ENCODE measurements at places on chromosomes 11 and 22.

- no peak for DNase-seq
Measured at GRCh38 chr22:24697621-24698082, 76.9 kb downstream of the PIWIL3 start.

DNA sequence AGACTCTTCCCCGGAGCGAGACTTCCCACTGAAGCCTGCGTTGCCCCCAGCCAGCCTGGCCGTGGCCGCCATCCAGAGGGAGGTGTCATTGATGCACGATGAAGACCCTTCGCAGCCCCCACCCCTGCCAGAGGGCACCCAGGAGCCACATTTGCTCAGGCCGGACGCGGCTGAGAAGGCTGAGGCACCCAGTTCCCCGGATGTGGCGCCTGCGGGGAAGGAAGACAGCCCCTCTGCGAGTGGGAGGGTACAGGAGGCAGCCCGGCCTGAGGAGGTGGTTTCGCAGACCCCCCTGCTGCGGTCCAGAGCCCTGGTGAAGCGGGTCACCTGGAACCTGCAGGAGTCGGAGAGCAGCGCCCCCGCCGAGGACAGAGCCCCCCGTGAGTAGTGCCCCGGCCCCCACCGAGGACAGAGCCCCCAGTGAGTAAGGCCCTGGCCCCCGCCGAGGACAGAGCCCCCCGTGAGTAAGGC lies 6.4 kb downstream of the IRF7 start:
- DNase-seq: no peak

- peak; percentile 27 for DNase-seq
Measured at GRCh38 chr11:75850787-75851186, 35.8 kb downstream of the UVRAG start.

GRCh38 chr22:31650391-31650790 lies 11.6 kb downstream of the PISD start:
- peak; percentile 91 for DNase-seq

DNA sequence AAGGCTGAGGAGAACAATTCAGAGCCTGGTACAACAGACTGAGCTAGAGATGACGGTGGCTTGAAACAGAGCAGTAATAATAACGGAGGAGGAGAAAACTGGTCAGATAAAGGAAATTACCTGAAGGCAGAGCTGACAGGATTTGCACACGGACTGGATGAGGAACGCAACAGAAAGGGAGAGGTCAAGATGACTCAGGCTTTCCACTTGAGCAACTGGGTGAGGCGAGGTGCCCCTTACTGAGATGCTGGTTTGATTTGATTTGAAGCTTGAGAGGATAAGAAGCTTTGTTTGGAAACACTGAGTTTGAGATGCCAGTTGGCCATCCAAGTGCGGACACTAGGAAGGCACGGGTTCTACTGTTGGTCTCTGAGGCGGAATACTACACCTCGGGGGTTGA lies 35.4 kb upstream of the NRIP3 start:
- no peak for DNase-seq

GRCh38 chr22:48849219-48849912 lies 978.3 kb downstream of the BRD1 start:
- no peak for DNase-seq

GRCh38 chr11:61969838-61970662 lies 2.6 kb upstream of the FTH1 start:
- DNase-seq: peak; percentile 93

GRCh38 chr11:94895971-94896370 lies 77.4 kb downstream of the CWC15 start:
- peak; percentile 60 for DNase-seq

DNA sequence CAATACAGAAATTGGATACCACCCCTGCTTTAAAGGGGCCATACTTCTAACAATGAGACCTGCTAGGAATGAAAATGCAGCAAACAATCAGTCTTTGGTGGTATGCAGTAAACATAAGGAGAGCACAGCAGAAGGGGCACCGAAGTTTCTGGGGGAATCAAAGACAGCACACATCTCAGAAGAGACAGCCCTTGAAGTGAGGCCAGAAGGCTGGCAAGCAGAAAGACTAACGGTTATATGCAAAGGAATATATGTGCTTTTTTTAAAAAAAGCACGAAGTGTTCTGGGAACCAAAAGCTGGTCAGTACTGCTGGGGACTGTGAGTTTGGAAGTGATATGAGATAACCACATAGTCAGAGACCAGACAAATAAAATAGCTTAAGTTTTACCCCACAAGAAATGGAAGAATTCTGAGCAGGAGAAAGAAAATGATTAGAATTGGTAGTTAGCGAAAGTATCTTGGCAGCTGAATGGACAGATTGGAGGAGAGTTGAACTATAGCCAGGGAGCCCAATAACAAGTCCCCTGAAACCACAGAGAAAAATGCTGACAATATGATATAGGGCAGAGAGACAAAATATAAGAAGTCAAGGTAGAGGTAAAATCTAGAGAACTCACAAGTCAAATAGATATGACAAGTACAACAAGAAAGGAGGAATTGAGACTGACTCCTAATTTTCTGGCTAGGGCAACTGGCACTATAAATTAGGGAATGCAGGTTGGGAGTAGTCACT lies 125.7 kb downstream of the MRTFA start:
- DNase-seq: no peak

GRCh38 chr11:130131961-130132850 lies 27.4 kb upstream of the ST14 start:
- DNase-seq: peak; percentile 81

DNA sequence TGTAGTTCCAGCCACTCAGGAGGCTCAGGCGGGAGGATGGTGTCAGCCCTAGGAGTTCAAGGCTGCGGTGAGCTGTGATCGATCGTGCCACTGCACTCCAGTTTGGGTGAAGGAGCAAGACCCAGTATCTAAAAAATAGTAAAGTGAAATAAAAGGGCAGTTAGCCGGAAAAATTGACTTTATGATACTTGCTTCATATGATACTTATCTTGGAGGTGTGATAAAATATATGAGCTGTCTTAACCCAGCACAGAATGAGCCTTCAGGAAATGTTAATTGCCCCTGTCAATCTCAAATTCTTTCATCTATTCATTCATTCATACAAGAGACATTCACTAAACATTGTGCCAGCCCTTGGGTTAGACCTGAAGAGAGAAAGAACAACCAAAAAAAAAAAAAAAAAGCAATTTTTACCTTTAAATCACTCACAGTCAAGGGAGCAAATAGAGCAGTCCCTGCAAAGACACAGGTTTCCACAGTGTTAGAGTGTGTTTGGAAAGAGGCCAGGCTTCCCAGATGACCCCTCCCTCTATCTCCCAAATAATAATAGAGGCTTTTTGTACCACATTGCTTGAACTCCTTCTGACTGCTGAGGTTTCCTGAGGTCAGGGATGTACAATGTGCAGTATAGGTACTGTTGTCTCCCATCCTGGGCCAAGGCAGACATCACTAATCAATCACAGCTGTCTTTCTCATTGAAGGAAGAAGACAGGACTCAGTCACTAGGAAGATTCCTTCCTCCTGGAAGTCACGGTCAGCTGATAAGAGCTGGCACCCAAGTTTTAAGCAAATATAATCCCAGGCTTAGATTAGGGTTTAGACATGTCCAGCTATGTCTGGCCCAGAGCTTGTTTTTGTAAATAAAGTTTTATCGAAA lies 454.6 kb downstream of the MIAT start:
- no peak for DNase-seq

DNA sequence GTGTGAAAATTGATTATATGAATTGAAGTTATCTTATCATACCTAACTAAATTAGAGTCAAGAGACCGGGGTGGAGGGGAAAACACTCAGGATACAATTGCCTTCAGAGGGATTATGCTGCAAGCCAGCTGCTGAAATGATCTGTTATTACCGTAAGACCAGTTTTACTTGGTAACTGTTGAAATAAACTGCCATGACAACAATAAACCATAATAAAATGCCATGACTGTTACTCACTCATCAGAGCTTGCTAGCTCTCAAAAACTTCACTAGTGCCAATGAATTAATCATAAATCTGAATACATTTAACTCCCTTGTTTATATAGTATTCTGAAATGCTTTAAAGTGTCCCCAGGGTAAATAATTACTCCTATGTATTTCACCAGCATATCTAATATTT lies 68.2 kb downstream of the CASP12 start:
- DNase-seq: peak; percentile 69

GRCh38 chr11:110990311-110990710 lies 255.2 kb upstream of the POU2AF2 start:
- DNase-seq: peak; percentile 38

GRCh38 chr11:101169944-101170343 lies 40.3 kb upstream of the PGR start:
- no peak for DNase-seq

DNA sequence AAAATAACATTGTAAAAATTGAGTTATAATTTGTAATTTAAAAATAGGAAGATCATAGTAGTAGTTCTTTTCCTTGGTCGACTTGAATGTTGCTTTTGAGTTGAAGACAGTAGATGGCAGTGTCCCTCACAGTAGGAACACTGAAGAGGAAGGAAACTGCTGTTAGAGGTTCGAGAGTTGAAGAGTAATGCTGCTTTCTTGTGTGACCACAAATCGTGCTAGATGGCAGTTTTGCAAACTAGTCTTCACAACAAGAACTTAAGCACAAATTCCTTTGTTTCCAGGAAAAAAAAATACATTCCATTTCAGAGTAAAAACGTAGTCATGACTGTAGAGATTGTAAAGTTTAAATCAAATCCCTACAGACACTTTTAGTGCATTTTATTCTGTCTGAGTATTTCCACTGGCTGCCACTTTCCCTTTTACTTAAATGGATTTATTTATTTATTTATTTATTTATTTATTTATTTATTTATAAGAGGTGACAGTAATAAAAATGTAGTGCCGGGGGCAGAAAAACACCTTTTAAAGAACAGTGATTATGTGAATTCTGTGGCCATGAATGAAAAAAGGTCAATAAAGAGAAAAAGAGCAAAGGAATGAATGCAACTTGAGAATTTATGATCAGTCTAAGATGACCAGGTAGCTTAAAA lies 54.6 kb downstream of the SPECC1L start:
- DNase-seq: peak; percentile 94

DNA sequence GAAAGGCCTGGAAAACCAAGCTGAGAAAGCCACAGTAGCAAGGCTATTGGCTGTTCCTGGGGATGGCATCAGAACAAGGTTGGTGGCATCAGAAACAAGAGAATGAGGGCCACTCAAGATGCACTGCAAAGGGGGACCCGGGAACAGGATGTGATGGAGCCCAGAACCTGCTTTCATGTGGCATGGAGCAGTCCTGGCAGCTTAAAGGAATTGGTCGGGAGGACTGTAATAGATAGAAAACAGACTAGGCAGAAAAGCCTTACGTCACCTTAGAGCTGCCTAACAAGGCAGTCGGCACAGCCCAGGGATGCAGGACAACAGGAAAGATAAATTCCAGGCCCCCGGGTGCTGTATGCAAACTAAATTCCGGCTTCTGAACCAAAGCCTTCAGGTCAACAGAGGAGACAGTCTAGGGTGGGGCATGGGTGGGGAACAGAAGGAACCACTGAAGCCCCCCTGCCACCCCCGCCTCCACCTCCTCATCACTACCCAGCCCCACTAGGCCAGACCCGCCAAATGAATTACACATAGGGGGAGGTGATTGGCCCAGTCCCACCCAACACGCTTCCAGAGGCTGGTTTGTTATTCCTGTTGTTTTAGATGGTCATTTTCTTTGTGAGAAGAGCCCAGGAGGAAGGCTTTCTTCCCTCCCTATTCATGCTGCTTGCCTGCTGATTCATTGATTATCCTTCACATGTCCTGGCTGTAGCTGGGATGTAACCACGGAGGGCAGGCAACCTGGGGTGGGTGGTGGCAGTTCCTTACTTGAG lies 25.7 kb upstream of the LRRC55 start:
- DNase-seq: peak; percentile 6

DNA sequence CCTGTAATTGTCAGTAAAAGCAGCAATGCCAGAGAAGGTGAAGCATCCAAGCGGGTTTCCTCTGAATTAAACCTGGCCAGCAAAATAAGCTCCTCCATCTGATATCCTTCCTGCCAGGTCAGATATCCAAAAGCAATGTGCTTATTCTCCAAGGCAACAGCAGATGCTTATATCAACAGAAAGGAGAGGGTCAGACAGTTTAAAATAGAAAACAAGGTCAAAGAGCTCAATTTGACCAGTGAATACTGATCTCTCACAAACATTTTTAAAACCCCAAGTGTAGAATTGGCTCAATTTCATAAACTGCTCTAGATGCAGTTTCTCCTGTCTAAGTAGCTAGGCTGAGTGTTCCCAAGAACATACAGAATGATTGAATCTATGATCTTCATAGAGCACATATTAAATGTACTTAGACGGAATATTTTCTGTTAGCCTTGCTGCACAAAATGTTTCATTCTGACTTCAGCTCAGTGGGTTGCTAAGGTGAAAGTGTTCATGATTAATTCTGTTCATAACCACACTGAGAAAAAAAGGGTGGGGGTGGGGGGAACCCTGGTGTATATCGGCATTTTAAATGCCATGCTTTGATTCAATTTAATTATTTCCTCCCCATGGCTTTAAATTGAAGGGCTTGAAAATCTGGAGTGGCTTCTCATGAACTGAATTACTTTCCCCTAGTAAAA lies 174.2 kb upstream of the ARHGAP20 start:
- DNase-seq: no peak

- DNase-seq: peak; percentile 25
Measured at GRCh38 chr11:68113986-68114385, 7.2 kb downstream of the CHKA start.

DNA sequence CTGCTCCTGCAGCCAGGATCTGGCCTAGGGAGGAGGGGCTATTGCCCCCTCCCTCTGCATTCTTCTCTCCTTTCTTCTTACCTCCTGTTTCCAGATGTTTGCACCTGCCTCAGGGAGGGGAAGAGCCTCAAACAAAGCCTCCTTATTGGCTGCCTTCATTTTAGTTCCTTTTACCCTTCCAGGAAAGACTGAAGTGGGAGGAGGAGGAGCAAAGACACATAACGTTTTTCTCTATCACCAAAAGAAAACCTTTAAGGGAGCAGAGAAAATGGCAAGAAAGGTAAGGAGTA lies 13.3 kb upstream of the CHRM1 start:
- DNase-seq: no peak

- DNase-seq: no peak
Measured at GRCh38 chr11:101718402-101718801, 134.6 kb upstream of the TRPC6 start.

DNA sequence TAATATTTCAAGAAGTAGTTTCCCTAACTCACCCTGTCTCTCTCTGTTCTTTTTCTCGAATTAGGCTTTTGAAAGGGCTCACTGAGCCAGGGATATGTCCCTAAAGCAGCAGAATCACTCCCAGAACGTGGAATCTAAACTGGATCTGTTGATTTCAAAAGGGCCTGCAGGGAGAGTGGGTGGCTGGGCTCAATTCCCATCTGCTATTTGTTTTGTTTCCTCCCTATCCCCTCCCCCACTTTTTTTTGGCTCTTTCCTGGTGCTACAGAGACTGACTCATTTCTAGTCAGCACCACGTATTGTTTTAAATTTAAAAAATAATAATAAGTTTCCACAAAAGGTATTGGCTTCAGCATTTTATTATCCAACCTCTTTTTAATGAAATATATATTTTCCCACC lies 961.5 kb downstream of the FAM181B start:
- DNase-seq: peak; percentile 80

DNA sequence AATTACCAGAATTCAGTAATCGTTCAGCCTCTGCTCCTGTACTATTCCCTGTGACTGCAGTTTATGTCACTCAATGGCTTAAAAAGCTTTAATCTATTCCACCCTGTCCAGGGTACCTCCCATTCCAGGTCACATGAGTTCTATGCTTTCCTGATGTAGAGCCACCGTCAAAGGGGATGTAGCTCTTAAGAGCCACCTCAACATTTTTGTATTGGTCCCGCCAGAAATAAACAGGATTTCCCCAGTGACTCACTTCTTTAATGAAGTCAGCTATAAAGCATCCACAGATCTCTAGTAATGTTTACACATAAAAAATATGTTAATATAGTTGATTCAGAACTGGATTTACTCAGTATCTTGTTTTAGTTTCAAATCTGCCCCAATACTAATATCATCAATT lies 1.3 kb upstream of the OR8D1 start:
- peak; percentile 8 for DNase-seq

Measured in fibroblast of the aortic adventitia (primary cell).